KBM-7 (cell line): ENCODE measurements at places on chromosomes 1 and 21.

DNA sequence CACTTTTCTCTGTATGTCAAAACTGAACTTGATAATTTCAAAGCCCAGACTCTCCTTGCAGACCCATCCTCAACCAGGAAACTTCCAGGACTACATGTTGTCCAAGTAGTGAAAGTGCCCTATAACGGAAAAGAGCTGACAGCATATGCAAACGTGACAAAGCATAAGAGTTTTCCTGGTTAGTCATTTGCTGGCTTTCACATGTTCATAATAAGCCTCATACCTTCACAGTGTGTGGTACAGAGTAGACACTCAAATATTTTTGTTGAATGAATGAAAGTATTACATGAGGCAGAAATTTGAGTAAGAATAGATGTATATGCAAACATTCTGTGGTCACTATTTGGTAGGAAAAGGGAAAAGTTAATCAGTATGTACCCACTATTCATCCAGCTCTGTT is 473.3 kb downstream of the MRPL39 start:
- DNase-seq = no peak

DNA sequence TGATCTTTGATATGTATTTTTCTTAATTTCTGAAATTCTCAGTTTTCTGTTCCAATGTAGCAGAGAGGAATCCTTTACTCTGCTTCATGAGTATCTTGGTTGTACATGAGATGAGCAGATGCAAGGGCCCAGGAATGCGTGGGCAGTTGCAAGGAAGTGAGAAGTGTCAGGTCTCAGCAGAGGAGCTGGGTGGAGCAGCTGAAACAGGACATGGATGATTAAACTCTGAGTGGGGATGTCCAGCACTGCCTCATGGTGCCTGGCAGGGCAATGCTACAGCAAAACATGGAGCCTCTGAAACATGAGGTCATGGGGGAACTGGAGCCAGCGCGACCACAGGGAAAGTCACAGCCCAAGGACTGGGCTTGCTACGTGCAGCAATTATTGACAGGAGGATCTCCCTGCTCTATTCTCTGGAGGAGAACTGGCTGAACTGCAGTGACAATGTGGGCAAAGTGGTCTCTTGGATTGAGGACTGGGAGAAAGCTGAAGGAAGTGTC is 48.4 kb downstream of the COLGALT2 start:
- DNase-seq = no peak

GRCh38 chr1:79777481-79778219 is 771.1 kb upstream of the ADGRL4 start:
- DNase-seq = peak; percentile 4

- peak; percentile 37 for DNase-seq
These were observed 15.2 kb downstream of the NR5A2 start for GRCh38 chr1:200042552-200043335.

- DNase-seq = no peak
These were observed 190.2 kb upstream of the LRRC7 start for GRCh38 chr1:69377507-69377906.

DNA sequence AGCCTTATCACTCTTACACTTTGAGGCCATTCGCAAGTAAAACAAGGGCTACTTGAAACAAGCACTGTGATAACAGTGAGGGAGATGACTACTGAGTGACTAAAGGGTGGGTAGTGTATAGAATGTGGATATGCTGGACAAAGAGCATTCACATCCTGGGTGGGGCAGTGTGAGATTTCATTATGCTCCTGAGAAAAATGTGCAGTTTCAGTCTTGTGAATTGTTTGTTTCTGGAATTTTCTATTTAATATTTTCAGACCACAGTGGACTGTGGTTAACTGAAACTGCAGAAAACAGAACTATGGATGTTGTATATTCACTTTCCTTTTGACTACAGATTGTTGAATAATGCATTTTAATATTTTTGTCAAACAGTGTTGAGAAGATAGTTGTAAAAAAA is 25.1 kb upstream of the B3GALT2 start:
- no peak for DNase-seq

DNA sequence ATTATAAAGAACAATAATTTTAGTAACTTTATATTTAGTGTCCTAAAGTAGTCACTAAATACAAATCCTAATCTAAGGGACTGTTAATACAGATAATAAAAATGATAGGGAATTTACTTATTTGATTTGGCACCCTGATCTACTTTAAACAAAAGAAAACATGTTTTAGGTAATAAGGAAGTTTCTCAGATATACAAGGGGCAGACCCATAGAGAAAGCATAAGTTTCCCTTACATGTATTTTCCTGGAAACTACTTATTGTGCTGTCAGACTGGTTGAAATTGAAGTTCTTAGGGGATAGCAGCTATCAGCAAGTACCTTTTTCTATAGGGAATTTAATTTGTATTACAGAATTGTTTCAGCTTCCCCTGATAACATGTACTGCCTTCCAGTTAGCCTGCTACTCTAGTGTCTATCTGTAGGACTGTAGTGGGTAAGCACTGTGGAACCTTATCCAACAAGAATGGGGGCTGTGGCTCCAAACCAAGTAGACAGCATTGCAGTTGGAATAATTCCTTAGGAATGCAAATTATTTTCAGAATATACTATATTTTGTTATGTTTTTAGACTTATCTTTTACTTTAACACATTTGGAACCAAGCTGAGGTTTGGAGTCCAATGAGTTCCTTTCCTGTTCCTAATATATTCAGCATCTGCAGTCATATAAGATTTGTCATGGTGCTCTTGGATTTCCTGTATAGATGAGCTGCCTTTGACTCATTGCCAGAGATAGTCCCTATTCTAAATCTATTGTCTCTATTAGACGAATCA is 14.7 kb downstream of the MSH4 start:
- no peak for DNase-seq

DNA sequence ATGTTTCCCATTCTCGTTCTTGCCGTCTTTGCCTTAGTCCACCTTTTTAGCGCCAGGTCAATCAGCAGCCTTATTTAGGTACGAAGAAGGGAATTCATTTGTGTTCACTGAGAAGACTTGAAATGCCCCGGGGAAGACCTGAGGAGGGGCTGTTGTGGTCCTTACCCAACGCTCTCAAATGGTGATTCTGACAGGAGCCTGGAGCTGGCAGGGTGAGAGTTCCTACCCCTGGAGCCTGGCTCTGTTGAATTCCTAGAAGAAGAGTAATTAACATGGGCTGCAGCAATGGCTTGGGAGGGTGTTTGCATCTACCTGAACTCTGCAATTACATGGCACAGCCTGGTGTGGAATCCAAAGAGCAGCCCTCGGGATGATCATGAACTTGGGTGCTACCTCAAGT is 76.9 kb upstream of the DSCAM start:
- DNase-seq = no peak

DNA sequence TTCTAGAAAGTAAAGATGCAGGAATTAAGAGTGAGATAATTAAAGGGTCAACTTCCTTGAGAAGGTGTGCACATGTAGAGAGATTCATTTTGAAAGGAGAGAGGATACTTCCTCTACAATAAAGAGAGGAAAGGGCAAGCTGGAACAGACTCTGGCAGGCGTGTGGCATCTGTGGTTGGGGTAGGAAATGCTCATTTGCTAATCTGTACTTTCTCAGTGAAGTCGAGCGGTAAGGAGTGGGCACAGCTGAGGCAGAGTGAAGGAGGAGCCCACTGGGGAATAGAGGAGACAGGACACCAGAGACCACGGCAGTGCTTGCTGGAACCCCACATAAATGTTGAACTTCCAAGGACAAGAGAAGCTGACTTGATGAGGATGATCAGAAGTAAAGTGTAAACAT is 49.1 kb downstream of the PCSK9 start:
- peak; percentile 62 for DNase-seq

DNA sequence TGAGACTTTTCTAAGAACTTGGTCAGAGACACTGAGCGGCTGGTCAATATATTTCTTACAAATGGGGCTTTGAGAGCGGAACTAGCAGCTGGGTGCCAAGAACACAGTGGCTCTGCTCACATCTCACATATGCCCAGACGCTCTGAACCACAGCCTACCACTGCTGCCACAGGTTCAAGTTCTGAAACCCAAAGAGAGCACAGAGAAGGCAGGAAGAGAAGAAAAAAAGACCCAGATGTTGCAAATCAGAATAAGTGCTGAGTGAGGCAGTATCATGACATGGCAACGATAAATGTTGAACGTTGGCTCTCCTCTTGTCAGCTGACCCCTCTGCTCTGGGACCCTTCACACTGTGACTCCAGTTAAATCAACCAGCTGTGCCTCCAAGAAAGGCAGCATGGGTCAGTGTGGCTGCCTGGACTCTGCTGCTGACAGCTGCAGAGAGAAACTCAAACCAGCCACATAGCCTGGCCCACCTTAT is 26.4 kb downstream of the HIVEP3 start:
- DNase-seq = no peak

DNA sequence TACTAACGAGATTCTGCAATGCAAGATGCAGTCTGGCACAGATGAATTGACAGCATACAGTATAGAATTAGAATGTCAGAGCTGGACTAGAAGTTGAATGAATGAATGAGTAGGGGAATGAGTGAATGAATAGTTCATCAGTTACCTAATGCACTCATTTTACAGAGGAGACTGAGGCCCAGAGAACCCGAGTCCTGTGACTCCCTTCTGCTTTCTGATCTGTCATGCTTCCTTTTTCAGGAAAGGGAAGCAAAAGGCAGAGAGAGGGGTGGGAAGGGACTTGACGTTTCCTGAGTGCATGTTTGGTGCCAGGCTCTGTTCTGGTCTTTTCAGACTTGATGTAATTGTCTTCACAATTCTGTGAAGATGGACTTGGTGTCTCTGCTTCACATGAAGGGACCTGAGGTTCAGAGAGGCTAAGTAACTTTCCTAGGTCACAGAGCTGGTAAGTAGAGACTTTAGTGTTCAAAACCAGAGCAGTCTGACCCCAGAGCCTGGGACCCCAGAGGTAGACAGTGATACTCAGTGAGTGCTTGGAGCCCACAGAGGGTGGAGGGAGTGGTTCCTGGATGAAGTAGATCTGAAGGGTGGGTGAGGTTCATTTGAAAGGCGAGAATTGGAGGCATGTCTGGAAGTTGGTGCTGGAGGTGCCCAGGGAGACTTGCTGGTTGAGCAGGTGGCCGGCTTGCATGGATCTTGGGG is 8.0 kb upstream of the MEX3A start:
- peak; percentile 45 for DNase-seq

DNA sequence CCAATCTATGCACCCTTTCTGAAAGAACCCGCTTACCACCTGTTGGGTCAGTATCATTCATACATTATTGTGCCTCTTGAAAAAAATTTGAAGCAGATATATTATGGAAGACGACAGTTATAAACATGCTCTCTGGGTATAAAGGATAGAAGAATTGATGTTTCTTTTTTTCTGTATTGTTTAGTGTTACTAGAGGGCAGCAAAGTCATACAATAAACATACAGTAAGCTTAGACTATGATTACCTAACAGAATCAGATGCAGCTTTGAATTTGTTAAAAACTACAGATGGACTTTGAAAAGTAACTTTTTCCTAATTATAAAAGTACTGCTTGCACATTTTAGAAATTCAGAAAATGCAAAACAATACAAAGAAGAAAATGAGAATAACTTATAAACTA is 11.1 kb upstream of the PAXBP1 start:
- no peak for DNase-seq

- no peak for DNase-seq
These were observed 71.2 kb upstream of the RUNX3 start for GRCh38 chr1:25001125-25001915.

DNA sequence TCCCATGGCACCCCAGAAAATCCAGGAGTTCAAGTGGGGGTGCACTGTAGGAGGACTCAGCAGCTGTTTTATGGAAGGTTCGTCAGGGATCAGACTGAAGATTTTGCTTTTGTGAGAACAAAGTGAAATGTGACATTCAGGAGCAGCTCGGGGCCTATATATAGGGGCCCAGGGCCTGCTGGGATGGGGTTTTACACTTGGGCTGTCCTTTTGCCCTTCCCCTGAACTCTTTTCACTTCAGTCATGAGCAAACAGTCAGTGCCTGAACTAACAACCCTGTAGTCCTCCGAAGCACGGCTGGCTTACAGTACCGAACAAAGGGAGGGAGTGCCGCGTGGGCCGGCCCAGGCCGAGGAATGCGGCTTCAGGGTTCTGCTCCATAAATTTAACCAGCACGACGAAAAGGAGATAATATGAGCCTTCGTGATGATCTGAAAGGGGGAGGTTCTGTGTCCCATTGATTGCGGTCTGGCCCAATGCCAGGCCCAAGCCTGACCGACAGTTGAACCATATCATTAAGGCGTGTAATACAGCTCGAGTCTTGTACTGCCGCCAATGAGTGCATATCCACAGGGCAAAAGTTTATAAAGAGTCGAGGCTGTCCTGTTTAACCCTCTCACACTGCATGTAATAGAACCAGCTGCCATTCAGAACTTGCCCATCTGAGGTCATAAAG is 139.9 kb downstream of the DHRS3 start:
- DNase-seq = peak; percentile 88

- DNase-seq = no peak
These were observed 116.2 kb upstream of the USP24 start for GRCh38 chr1:55331351-55331750.

GRCh38 chr21:43740497-43741156 is 21.7 kb downstream of the PDXK start:
- no peak for DNase-seq

- no peak for DNase-seq
These were observed 43.9 kb downstream of the UBE2G2 start for GRCh38 chr21:44757731-44758130.

GRCh38 chr1:107976836-107977235 is 11.9 kb upstream of the VAV3 start:
- DNase-seq = no peak

GRCh38 chr1:114316204-114316603 is 162.5 kb upstream of the SYT6 start:
- no peak for DNase-seq

DNA sequence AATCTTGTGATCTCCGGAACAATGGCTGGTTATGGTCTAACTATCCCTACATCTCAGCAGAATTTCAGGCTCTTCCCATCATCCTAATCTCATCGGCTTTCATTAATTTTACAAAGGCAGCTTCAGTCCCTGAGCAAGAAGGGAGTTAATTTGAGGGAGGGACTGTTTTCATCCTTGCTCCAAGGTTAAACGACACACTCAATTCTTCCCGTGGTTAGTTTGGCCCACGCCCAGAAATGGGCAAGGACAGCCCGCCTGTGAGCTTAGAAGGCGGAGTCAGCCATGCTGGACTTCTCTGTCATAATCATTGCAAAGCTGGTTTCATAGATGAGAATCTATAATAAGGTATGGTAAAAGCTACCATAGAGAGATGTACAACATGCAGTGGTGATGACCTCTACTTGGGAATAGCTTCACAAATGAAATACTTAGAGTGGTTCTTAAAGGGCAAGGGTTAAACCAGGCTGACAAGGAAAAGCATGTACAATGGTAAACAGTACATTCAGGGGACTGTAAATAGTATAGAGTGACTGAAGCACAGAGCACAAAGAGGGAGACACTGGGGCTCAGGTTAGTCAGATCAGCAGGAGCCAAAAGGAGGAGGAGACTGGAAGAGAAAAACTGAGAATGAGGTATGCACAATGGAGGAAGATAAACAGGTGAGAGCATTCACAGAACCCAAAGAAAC is 108.8 kb downstream of the SMYD3 start:
- DNase-seq = no peak

DNA sequence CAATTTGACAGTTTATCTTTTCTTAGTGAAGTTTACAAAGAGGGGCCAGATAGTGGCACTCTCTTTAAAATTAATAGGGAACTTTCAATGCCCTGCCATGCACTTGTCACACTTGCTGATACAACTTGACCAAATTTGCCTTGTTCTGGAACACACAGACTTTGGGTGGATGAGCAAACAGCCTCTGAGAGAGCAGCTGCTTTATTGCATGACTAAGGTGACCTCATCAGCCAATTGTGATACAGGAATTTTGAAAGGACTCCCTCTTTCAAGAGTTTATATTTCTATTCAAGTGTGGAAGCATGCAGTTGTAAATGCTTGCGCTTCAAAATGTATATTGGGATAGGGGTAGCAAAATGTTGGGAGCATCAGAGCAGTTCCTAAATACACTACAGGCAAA is 2.1 kb upstream of the RGS1 start:
- DNase-seq = no peak
